ENCODE measurements at places on chromosomes 3 and 15. TPM values are rescaled to one million over a fixed set of nuclear protein-coding genes. Genes with fewer than 3 reads are reported as not detected.

- no peak for DNase-seq
Measured at GRCh38 chr3:74866357-74867030, 252.0 kb upstream of the CNTN3 start.

DNA sequence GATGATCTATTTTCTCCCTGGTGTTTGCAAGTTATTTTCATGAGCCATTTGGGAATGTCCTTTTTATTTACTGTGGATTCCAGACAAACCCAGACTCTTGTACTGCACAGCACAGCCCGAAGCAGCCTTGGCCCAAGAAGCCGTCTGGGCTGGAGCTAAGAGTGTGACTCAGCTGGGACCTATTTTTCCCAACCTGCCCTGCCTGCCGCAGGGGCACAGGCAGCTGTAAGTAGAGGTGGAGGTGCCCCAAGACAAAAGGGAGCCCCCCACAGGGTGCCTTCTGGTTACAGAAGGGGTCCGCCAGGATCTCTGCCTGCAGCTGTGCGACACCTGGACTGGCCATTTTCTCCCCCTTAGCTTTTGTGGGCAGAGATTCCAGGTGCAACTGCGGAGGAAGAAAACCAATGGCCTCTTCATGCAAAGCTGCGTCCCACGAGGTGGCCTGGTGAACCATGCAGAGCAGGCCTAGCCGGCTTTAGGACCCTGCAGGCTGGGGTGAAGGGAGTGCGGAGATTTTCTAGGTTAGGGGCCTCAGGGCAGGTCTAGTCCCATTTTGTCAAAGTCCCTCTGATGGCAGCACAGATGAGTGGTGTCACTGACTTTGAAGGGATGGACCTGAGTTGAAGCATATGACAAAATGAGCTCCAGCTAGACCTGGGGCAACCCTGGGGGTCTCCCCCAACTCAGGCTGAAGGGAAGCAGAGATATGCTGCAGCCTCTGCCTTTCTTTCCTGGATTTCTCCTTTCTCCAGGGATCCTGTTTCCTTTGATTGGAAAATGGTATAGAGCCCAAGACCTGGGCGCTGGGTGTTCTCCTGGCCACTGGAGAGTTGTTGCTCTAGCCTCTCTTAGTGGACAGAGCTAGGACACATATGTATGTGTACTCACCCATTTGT lies 131.2 kb downstream of the KLF13 start:
- no peak for DNase-seq

DNA sequence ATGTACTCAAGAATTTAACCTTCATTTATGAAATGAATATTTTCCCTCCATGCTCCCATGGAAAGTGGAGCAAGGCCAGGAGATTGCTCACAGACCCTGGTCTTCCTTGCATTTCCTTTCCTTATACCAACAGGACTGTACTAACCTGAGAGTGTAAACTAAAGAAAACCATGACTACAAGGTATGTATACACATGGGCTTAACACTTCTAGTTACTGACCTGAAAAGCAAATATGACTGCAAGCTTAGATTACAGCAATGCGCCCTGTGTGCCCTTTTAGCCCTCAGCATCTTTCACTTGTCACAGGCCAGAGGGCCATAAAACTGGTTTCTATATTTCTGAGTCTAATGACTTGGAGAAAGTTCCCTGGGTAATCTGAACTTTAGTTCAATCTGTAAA lies 52.1 kb downstream of the NEK10 start:
- DNase-seq: no peak

GRCh38 chr3:159548675-159549335 lies 439.8 kb upstream of the IL12A start:
- no peak for DNase-seq

- no peak for DNase-seq
Measured at GRCh38 chr3:10442151-10442795, 63.1 kb downstream of the ATP2B2 start.

DNA sequence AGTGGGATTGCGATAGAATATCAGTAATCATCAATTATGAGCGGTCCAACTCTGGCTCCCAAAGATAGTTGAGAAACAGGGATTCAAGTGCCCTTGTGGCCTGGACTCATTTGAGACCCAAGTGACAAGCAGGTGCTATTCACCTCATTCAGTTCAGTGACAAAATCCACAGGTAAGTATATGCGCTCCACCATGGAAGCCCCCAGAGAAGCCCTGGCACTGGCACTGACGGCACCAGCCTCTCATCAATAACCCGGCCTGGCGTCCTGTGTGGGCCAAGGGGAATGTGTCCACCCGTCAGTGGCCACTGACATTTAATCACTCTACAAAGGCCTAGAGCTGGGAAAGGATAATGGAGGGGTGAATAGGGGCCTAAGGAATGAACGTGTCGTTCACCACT lies 117.2 kb downstream of the ADCY5 start:
- DNase-seq: no peak

GRCh38 chr3:133924041-133924440 lies 28.4 kb upstream of the RAB6B start:
- DNase-seq: no peak

DNA sequence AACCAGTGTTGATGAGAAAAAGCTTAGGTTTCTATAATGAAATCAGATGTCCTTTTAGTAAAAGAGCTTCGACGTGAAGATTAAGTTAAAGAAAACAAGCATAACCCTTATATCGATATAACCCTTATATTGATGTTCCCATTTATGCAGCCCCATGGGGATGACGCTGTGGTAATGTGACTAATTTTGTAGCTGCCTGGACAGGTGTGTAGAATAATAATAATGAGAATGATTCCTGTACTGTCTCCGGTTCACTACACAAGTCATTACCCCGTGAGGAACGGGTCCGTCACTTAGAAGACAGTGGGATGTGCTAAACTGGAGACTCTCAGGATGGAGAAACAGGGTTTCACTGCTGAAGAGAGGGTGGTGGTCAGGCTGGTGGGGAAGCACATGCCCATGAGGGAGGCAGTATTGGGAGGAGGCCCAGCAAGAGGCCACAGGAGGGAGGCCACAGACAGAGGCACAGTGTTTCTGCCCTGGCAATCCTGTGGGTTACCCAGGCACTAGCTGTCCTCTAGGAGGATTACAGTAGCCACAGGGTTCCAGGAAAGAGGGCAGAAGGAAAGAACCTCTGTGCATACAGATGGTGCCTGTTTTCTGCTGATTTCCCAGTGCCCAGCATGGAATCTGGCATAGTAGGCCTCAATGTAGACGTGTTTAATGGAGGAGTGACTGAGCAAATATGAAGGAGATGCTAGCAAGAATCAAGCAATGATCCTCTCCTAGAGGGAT lies 191.1 kb upstream of the TSC22D2 start:
- no peak for DNase-seq

DNA sequence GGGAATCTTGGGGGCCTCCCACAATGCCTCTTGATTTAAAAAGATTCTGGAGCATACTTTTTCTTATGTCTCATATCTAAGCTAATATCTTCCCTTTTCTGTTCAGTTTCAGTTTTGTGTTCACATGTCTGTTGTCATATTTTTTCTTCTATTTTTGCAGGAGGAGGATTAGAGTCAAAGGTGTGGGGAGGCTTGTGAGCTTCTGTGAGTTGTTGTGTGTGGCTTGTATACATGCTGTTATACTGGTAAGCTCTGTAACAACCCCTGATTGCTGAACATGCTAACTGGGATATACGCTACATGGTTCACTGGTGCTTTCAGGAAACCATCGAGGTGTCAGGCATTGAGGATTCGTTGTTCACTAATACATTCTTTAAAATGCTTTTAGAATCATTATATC lies 83.5 kb downstream of the SLC25A26 start:
- no peak for DNase-seq

Gene CADM2
- total RNA-seq: 5.1 TPM

Gene FAM162A
- 4.0 TPM for total RNA-seq

Gene SERF2
- 140 TPM for total RNA-seq

Data from hematopoietic multipotent progenitor cell (in vitro differentiated cells).